ENCODE measurements at places on chromosomes 1 and 21.

- peak; percentile 36 for DNase-seq
Measured at GRCh38 chr1:57124768-57125446, 159.1 kb upstream of the C8B start.

GRCh38 chr1:101314244-101314643, 77.4 kb downstream of the S1PR1 start:
- DNase-seq, result peak; percentile 85

DNA sequence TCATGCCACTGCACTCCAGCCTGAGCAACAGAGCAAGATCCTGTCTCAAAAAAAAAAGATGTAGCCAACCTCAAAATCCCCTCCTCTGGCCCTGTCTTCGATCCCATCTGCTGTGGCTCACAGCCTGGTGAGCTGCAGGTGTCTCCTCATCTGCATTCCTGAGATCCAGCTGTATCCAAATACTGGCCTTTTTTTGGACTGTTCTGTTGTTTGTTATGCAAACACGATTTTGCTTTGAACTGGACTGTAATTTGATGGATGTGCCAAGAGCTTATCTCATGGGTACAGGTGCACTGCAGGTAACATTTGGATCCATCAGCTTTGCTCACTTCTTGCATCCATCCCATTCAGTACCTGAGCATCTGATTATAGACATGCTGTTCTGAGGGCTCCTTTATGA, 14.1 kb upstream of the FAM43B start:
- DNase-seq, result no peak

GRCh38 chr1:151146072-151146411, 389 bp downstream of the SEMA6C start:
- DNase-seq, result no peak

DNA sequence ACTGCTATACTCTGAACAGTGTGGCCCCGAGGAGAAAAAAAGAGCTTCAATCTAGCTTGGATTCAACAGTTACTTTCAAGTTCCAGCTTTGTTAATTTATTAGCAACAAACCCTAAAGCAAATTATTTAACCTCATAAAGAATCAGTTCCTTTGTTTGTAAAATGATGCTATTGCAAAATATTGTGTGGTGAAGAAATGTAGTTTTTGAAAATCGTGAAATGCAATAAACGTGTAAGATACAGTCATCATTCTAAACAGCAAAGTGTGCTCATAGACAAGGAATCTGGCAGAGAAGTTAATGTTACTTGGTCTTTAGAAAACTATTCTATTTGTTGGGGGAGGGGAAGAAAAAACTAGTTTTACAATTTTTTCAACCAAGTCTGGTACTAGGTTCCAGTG, 297.6 kb upstream of the ADGRL4 start:
- no peak for DNase-seq

DNA sequence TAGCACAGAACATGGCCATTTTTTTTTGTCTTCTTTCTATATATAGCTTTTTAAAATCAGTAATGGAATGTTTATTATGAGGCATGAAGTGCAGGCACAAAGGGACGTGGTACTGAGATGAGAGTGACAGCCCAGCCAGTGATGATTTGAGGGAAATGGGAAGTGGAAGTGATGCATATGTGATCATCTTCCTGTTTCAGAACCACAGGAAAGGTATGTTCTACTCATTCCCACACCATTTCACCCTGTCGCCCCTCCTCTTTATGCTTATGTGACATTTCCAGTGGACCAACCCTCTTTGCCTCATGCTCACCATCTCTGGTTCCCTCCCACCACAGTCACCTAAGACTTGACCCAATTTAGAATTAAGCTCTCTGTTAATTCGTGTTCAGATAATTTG, 24.3 kb downstream of the PTGS2 start:
- DNase-seq, result peak; percentile 14

DNA sequence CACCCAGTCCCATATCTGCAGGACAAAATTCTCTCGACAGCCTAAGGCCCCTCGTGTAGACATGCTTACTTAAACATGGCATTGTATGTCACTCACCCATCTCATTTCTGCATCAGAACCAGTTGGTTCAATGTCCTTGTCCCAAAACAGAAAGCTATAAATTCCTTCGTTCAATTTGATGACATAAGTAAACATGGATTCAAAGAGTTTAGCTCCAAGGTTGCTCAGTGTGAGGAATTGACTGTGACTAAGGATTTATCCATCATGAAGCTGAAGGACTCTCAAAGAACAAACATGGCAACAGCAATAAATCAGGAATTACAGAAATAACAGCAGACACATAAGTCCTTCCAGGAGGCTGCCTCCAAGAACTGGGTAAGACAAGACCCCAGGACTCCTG, 237.2 kb downstream of the TOMM20 start:
- no peak for DNase-seq

DNA sequence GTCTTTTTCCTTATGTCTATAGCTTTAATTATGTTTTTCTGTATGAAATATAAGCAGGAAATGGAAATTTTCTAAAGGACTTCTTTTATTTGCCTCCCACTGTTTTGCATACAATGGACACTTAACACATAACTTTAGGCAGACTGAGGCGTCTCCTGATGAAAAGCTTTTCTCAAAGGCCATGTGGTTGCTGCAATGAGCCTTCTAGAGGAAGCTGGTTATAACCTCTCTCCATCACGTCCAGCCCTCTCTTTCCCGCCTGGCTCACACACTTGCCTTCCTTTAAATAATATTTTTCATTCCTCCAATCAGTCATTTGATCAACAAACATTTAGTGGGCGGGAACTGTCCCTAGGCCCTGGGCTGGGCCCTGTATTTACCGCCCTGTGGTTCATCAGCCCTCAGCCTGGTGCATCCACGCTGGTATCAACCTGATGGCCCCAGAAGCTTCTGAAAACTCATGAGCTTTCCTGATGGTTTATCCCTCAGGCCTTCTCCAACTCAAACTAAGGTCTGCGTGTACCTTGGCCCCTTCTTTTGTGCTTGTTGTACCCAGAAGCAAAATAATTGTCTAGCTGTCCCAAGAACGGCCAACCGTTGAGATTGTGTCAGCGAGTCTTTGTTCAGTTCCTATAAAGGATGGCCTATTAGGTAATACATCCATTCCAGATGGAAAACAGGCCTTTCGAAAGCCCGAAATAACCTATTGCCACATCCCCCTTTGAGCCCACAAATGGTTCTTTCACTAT, 75.3 kb upstream of the LYST start:
- no peak for DNase-seq

GRCh38 chr1:26723013-26723991, 27.5 kb downstream of the ARID1A start:
- DNase-seq, result peak; percentile 89

GRCh38 chr21:45104560-45104959, 30.2 kb downstream of the ADARB1 start:
- peak; percentile 78 for DNase-seq

DNA sequence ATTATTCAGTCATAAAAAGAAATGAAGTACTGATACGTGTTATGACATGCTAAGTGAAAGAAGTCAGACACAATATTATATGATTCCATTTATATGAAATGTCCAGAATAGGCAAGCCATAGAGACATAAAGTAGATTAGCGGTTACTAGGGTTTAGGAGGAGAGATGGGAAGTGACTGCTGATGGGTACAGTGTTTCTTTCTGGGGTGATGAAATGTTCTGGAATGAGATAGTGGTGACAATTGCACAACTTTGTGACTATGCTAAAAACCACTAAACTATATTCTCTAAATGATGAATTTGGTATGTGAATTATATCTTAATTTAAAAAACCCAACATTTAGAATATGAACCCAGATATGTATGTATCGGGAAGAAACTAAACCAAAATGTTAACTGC, 27.6 kb downstream of the IPP start:
- no peak for DNase-seq

- DNase-seq, result no peak
Measured at GRCh38 chr1:44208226-44208625, 5.0 kb upstream of the DMAP1 start.

DNA sequence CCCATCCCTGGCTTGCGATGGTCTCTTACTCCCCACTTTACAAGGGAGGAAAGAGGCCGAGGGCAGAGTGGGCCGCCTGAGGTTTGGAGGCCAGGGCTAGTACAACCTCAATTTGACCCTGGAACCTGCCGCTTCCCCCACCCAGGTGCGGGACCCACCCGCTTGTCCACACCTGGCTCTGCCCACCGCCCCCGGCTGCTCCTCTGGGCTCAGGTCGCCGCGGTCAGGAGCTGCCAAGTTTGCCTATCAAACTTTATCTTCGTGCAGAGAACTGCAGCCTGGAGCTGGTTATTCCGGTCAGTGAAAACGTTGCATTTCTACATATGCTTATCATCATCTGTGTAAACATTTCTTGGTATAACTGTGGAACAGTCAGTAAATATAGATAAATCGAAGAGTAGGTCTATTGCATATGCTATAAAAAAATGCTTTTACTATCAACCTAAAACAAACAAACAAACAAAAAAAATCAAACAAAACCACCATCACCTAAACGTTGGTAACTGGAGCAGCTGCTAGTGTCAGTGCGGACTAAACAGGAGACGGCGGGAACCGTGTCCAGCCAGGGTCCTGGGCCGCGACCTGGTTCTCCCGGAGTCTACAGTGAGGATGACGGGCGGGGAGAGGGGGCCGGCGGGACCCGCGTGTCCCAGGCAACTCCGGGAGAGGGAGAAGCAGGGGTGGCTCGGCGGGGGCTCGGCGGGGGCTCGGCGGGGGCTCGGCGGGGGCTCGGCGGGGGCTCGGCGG, 906 bp upstream of the ADARB1 start:
- peak; percentile 51 for DNase-seq

DNA sequence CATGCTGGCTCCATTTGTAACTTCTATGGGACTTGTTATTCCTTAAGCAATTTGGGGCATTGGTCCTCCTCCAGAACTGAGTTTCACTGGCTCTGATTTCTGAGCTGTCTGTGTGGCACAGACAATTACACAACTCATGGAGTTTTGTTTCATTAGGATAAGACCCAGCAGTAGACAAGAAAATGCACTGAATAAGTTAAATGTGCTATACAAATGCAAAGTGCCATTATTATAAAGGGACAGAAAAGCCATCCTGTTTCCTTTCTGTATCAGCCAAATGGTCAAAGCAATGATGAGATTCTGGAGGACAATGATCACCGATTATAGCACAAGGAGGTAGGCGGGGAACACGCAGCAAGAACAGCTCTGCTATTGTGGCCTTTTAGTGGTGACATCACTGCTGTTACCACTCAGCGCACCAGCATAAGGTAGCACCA, 81.9 kb downstream of the CNIH3 start:
- DNase-seq, result no peak

GRCh38 chr1:46404482-46405196, 10.5 kb downstream of the FAAH start:
- DNase-seq, result no peak

DNA sequence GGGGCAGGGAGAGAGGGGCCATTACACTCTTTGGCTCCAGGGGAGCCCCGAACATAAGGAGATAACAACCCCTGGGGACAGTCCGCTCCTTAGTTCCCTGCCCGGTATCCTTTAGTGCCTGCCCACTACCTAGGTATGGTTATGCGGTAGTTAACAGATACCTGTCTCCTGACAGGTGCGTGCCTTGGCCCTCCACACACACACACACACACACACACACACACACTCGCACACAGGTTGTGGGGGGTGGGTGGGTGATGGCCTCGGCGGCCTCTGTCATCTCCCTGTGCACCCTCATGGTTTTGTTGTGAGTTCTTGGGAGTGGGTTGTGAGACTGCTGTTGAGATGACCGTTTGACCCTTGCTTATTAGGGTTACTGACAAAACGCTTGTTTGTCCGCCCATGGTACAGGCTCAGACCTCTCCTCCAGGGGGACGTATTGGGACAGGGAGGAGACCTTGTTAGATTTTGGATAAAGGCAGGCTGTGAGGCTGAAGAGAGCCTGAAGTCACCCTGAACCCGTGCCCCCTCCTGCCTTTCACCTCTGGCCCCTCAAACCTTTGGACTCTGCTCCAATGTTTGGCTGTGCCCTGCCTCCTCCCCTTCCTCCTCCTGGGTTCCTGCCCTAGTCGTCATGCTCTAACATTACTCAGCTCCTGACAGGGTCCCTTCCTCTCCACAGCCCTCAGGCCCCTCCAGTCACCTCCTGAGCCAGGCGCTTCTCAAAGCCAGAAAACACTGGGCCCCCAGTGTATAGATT, 979 bp downstream of the RASSF5 start:
- no peak for DNase-seq

DNA sequence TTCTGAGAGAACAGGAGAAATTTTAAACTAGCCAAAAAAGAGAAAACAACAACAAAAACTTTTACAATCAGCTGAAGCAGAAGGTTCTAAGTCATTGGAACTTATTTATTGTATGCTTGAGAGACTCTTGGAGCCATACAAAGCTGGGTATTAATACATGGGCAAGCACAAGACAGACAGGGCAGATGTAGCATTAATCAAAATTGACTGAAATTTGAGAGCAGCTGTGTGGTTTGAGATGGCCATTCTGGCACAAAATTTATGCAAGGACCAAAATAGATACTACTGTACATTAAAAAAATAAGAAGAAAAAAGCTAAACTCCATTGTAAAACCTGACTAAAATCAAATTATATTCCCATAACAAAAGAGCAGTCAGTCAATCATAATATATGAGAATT, 892.5 kb downstream of the PLA2G4A start:
- DNase-seq, result no peak

DNA sequence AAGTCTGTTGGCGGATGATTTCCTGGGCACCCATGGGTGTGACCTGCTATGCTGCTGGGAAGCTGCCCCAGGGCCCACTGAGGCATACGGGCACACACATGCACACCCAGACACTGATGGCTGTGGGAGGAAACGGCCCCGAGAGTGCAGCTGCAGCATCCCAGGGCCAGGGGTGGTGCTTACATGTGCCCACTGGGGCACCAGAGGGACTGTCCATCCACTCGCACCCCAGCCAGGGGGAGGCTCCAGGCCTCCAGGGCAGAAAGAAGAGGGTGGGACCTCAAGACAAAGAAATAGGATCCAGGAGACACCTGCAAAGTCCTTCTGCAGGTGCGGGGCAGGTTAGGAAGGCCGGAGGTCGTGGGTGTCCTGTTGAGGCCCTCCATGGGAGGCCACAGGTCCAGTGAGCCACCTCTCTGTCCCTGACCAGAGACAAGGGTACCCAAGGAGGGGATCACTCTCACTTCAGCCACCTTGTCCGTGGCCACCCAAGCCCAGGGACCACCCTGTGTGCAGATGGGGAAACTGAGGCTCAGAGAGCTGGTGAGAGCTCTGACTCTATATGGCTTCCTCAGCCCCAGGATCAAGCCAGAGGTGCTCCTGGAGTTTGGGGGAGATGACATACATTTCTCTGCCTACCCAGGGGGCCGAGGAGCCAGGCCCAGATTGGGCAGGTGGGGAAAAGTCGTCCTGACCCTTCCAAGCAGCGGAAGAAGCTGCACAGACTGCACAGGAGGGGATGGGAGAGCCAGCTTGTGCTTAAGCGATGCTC, 57.1 kb downstream of the WNT9A start:
- no peak for DNase-seq

- DNase-seq, result peak; percentile 55
Measured at GRCh38 chr1:23216771-23217420, 406 bp downstream of the HTR1D start.

- DNase-seq, result peak; percentile 100
Measured at GRCh38 chr1:85611856-85612255, 31.3 kb downstream of the CCN1 start.

DNA sequence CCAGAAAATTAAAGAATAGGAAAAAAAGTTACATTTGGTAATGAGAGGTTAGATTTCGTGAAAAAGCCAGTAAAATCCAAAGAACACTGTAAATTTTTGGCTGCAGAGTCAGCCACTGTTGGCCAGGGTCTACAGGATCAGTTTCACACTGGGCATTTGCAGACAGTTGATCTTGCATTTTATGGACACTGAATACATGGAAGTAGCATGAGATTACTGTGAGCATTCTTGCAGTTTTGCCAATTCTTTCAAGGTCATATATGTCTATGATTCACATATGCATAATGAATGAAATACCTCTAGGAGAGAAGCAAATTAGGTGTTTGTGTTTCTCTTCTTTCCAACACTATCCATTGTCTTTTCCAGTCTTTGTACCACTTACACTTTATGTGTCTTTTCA, 200.8 kb upstream of the DPYD start:
- DNase-seq, result no peak
